ENCODE measurements at places on chromosomes 16 and 17. TPM values are rescaled to one million over a fixed set of nuclear protein-coding genes. Genes with fewer than 3 reads are reported as not detected.

DNA sequence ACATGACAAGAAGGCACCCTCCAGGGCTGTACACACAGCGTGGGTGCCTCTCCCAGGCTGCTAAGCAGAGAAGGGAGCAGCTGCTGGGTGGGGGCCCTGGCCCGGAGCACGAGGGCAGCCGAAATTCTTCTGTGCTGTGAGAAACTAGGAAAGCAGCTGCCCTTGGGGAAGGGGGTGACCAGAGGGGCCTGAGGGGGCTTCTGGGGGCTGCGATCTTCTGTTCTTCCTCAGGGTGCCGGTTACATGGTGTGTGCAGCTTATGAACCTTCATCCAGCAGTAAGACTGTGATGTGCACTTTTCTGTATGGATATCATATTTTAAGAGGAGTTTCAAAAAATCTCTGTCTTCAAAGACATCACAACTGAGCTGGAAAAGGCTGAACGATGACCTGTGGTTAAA is 43.2 kb upstream of the METRNL start:
- no peaks in the 10 kb centered on the region for H3K27me3 ChIP-seq
- H3K4me3 ChIP-seq = no peak overlapping the region
- no peaks in the 10 kb centered on the region for H3K4me1 ChIP-seq

DNA sequence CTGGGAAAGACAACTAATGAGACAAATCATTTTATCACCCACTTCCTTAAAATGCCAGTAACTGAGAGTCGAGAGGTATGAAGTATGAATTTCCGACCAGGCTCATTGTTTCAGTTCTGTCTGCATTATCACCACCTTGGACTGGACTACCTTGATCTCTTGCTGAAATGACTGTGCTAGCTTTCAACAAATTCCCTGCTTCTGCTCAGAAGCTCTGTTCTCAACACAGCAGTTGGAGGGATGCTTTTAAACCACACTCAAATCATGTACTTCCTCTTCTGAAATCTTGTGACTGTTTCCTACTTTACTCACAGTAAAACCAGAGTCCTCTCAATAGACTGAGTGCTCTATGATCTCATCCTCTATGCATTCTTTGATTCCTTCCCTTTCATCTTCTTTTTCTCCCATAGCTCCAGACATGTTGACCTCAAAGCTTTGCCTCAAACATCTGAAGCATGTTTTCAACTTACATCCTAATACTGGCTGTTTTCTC is 195.8 kb downstream of the KCNJ2 start:
- H3K27ac ChIP-seq = no peak overlapping the region
- H3K4me1 ChIP-seq = no peaks in the 10 kb centered on the region
- H3K27me3 ChIP-seq = no peaks in the 10 kb centered on the region
- H3K36me3 ChIP-seq = no peaks in the 10 kb centered on the region
- H3K4me3 ChIP-seq = no peak overlapping the region

Gene ABCA6
- total RNA-seq = 30.5 TPM

Gene PIK3R5
- total RNA-seq = not detected

- peaks cover 11% of the 10 kb centered on the region for H3K27me3 ChIP-seq
- H3K4me3 ChIP-seq = no peak overlapping the region
- DNase-seq = no peak
- H3K4me1 ChIP-seq = no peaks in the 10 kb centered on the region
- H3K36me3 ChIP-seq = no peaks in the 10 kb centered on the region
These were observed 18.3 kb upstream of the TNFRSF13B start for GRCh38 chr17:16989953-16990860.

Gene TSNAXIP1
- 0.95 TPM for total RNA-seq

Gene NTN1
- 0.18 TPM for total RNA-seq

Gene CD300LF
- not detected for total RNA-seq

Gene BCAR1
- total RNA-seq = 237 TPM

DNA sequence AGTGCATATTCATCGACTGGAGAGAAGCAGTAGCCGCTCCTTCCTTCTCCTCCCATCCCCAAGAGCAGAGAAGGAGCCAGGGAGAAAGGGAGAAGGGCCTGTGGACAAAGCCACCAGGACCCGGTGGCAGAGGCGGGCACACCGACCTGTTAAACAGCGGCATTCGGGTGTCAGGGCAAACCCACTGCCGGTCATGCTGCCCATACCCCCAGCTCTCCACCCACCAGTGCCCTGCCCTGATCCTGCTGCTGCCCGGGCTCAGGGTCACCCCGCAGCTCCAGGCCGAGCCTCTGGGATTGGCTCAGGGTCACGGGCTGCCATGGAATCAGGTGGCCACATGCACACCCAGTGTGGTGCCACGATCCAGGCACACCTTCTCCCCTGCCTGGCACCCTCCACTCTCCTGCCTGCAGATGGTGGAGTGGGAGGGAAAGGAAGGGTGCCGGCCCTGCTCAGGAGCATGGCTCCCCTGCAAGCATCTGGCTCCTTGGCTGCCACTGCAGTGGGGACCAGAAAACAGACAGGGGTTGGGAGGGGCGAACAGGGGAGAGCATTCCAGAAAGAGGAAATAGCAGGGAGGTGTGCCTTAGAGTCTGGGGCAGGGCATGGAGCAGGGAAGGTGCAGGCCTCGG is 18.3 kb upstream of the RASD1 start:
- no peaks in the 10 kb centered on the region for H3K27me3 ChIP-seq
- no peaks in the 10 kb centered on the region for H3K4me1 ChIP-seq
- H3K4me3 ChIP-seq = no peak overlapping the region
- H3K36me3 ChIP-seq = no peaks in the 10 kb centered on the region
- no peak overlapping the region for H3K27ac ChIP-seq
- no peak for DNase-seq

GRCh38 chr16:283033-283805 is at the start of gene PDIA2:
Gene PDIA2, plus strand, starts transcription at chr16:283164. Its CDS starts 6 bp downstream, at chr16:283170.
- no peaks in the 10 kb centered on the region for H3K36me3 ChIP-seq
- no peak within 1 kb of the TSS for H3K27ac ChIP-seq
- H3K4me1 ChIP-seq = no peaks in the 10 kb centered on the region
- H3K27me3 ChIP-seq = peaks cover 4% of the 10 kb centered on the region
- DNase-seq = no peak

- H3K27ac ChIP-seq = no peak overlapping the region
- DNase-seq = no peak
- H3K27me3 ChIP-seq = no peaks in the 10 kb centered on the region
- H3K36me3 ChIP-seq = no peaks in the 10 kb centered on the region
These were observed 182.8 kb upstream of the HS3ST3A1 start for GRCh38 chr17:13784434-13785095.

DNA sequence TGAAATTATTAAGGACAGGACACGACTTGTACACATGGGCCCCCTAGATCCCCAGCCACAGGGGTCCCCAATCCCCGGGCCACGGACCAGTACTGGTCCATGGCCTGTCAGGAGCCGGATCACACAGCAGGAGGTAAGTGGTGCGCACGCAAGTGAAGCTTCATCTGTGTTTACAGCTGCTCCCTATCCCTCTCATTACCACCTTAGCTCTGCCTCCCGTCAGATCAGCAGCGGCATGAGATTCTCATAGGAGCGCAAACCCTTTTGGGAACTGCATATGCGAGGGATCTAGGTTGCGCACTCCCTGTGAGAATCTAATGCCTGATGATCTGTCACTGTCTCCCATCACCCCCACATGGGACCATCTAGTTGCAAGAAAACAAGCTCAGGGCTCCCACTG is 137.8 kb upstream of the ZFHX3 start:
- H3K27me3 ChIP-seq = no peaks in the 10 kb centered on the region
- no peak overlapping the region for H3K27ac ChIP-seq
- H3K4me1 ChIP-seq = peaks cover 3% of the 10 kb centered on the region
- no peaks in the 10 kb centered on the region for H3K36me3 ChIP-seq

Gene CCL17
- total RNA-seq = not detected

DNA sequence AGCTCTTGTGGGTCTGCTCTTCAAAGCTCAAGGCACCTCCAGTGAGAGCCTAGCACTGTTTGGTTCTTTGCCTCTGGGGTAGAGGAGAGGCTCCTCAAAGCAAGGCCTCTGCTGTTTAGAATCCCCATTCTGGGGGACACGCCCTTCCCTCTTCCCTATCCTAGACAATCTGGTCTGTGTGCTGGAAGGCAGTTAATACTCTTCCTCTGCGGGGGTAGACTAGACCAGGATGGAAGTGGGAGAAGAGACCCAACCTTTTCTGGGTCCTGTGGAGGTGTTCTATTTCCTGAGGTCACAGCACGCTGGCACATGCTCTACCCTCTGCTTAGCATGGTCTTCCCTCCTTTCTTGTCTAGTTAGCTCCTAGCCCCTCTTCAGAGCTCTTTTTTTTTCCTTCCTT is 7.7 kb downstream of the ERAL1 start:
- no peak for DNase-seq
- no peak overlapping the region for H3K27ac ChIP-seq
- H3K4me1 ChIP-seq = peaks cover 13% of the 10 kb centered on the region
- H3K4me3 ChIP-seq = no peak overlapping the region
- peaks cover 11% of the 10 kb centered on the region for H3K36me3 ChIP-seq

Gene IL21R
- total RNA-seq = not detected

- no peaks in the 10 kb centered on the region for H3K27me3 ChIP-seq
- no peak overlapping the region for H3K27ac ChIP-seq
- H3K36me3 ChIP-seq = no peaks in the 10 kb centered on the region
- no peaks in the 10 kb centered on the region for H3K4me1 ChIP-seq
- no peak for DNase-seq
These were observed 1009.4 kb upstream of the GOT2 start for GRCh38 chr16:59743504-59743903.

GRCh38 chr16:1070084-1070863 is 2.3 kb upstream of the SSTR5 start:
- H3K4me1 ChIP-seq = no peaks in the 10 kb centered on the region
- no peak overlapping the region for H3K4me3 ChIP-seq
- no peak overlapping the region for H3K27ac ChIP-seq
- no peak for DNase-seq
- no peaks in the 10 kb centered on the region for H3K36me3 ChIP-seq

Gene HAP1
- total RNA-seq = 0.23 TPM

DNA sequence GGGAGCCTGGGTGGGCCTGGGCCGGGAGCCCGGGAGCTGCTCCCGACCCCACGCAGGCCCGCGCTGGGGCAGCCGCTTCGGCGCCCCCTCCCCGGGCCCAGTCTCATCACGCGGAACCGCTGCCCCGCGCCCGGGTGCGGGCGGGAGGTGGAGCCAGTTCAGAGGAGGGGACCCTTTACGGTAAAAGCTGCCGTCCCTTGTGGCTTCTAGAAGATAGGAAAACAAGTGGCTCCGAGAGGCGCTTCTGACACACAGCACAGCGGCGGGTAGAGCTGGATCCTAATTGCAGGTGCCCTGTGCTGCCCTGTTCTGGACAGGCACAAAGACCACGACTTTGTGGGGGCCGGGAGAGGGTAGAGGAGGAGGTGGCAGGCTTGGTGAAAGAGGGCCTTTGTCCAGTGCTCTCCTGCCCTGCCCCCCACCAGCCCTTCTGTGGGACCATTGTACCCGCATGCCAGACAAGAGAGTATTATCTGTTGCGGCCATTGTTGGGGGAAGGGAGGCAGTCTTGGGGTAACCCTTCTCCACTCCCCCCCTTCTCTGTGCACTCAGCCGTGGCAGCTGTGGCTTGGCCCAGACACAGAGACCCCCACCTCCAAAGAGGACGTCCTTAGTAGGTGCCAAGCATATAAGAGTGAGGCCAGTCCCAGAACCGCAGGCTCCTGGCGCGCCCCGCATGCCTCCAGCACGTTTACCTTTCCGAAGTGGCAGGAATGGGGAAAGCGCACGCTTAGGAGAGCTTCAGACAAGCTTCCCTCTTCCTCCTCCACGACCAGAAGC is 736 bp downstream of the CNP start:
- no peak for DNase-seq
- H3K27ac ChIP-seq = peak overlapping the region; percentile 51
- H3K4me1 ChIP-seq = peaks cover 18% of the 10 kb centered on the region

- no peaks in the 10 kb centered on the region for H3K27me3 ChIP-seq
- DNase-seq = no peak
- H3K4me1 ChIP-seq = no peaks in the 10 kb centered on the region
- no peak overlapping the region for H3K27ac ChIP-seq
- H3K36me3 ChIP-seq = no peaks in the 10 kb centered on the region
These were observed 76.2 kb upstream of the COX10 start for GRCh38 chr17:13993106-13993505.

- H3K4me1 ChIP-seq = peaks cover 32% of the 10 kb centered on the region
- H3K27ac ChIP-seq = peak overlapping the region; percentile 95
- H3K36me3 ChIP-seq = no peaks in the 10 kb centered on the region
- DNase-seq = peak; percentile 49
- no peaks in the 10 kb centered on the region for H3K27me3 ChIP-seq
These were observed 118.2 kb upstream of the SMURF2 start for GRCh38 chr17:64780096-64781013.

Gene HBQ1
- not detected for total RNA-seq

DNA sequence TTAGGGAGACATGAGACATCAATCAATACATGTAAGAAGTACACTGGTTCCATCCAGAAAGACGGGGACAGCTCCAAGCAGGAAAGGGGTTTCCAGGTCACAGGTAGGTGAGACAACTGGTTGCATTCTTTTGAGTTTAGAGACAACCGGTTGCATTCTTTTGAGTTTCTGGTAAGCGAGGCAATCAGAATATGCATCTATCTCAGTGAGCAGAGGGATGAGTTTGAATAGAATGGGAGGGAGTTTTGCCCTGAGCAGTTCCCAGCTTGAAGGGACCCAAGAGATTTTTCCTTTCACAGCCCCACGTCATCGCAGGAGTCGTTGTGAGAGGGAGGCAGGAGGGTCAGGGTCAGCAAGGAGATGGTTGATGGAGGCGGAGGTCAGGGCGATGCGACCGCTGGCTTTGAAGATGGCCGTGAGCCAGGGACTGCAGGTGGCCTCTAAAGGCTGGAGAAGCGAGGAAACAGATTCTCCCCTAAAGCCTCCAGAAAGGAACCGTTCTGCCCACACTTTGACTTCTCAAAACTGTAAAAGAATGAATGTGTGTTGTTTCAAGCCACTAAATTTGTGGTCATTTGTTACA is 36.5 kb downstream of the IRF8 start:
- no peaks in the 10 kb centered on the region for H3K27me3 ChIP-seq
- no peaks in the 10 kb centered on the region for H3K4me1 ChIP-seq
- H3K4me3 ChIP-seq = no peak overlapping the region
- no peak overlapping the region for H3K27ac ChIP-seq
- no peaks in the 10 kb centered on the region for H3K36me3 ChIP-seq

Gene CORO6
- total RNA-seq = 7.8 TPM

Gene GFAP
- total RNA-seq = not detected

DNA sequence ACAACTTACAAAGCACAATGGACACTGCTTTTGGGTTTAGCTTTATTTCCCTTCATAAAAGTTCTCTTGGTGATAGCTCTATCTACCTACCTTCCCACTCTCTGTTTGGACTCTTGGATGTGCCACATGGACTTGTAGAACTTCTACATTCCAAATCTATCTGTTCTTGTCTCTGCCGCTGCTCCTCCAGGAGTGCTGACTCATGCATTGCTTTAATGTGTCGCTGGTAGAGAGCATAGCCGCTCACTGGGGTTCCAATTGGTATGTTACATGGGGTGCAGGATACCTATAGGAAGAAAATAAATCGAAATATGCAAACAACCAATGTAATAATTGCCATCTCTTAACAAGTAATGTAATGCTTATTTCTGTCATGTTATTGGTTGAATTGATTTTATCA is 92.1 kb downstream of the TTC19 start:
- no peaks in the 10 kb centered on the region for H3K27me3 ChIP-seq
- no peak overlapping the region for H3K4me3 ChIP-seq
- no peak for DNase-seq
- peaks cover 5% of the 10 kb centered on the region for H3K36me3 ChIP-seq
- no peaks in the 10 kb centered on the region for H3K4me1 ChIP-seq

Gene KRT32
- not detected for total RNA-seq

- H3K27ac ChIP-seq = no peak overlapping the region
- H3K27me3 ChIP-seq = peaks cover 5% of the 10 kb centered on the region
- no peak for DNase-seq
- no peak overlapping the region for H3K4me3 ChIP-seq
These were observed 7.9 kb upstream of the DNAH17 start for GRCh38 chr17:78585006-78585630.

Gene GRAP
- total RNA-seq = 43.6 TPM

Gene FN3K
- 8.3 TPM for total RNA-seq

Gene CBX2
- 20.0 TPM for total RNA-seq
